Hematopoietic multipotent progenitor cell (in vitro differentiated cells): ENCODE measurements at places on chromosomes 16 and 17. TPM values are rescaled to one million over a fixed set of nuclear protein-coding genes. Genes with fewer than 3 reads are reported as not detected.

The TPSG1 gene
- not detected for total RNA-seq

DNA sequence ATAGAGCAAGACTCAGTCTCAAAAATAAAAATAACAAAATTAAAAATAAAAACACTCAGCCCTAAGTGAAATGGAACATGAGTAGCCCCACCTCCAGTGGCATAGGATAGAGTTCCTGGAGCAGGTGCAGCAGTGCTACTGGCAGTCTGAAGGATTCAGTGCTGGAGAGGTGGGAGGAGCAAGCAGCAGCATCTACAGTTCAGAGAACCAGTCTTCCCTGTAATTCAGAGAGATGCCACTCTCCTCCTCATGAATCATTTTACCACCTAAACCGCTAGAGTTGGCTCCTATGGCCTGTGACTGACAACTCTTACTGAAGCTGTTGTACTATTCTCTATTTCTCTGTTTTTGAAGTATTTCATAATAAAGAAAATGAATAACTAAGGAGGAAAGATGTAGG is 56.0 kb upstream of the SMURF2 start:
- DNase-seq: no peak

DNA sequence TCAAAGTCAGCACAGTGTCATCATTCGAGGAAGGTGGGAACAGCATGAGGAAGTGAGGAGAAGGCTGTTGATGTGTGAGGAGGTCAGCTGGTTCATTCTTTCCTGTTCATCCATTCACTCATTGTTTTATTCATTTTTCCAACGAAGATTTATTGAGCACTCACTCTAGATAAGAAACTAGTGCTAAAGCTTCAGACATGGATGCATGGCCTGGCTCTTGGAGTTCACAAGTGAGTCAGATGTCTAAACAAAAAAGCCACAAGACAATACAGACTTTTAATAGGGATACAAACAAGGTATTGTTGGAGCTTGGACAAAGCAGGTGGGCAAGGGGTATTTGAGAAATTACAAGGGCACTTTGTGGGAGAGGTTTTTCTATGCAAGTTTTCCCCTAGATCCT is 31.3 kb upstream of the MPHOSPH6 start:
- no peak for DNase-seq

GRCh38 chr17:74379495-74380085 is 12.3 kb downstream of the GPR142 start:
- peak; percentile 91 for DNase-seq

The UNC45B gene
- total RNA-seq: under 0.01 TPM
